Right lobe of liver (tissue), 6 donors: ENCODE measurements at places on chromosomes 6 and 20. TPM values are rescaled to one million over a fixed set of nuclear protein-coding genes. Genes with fewer than 3 reads are reported as not detected.
A peak's percentile ranks its signal among the peaks of the same experiment; 100 is the strongest.

Gene KCNQ5
- total RNA-seq: 0.04 TPM

Gene OXT
- 6.3 TPM for total RNA-seq

GRCh38 chr6:32554116-32554965 lies 24.3 kb upstream of the HLA-DRB5 start:
- no peak for DNase-seq

DNA sequence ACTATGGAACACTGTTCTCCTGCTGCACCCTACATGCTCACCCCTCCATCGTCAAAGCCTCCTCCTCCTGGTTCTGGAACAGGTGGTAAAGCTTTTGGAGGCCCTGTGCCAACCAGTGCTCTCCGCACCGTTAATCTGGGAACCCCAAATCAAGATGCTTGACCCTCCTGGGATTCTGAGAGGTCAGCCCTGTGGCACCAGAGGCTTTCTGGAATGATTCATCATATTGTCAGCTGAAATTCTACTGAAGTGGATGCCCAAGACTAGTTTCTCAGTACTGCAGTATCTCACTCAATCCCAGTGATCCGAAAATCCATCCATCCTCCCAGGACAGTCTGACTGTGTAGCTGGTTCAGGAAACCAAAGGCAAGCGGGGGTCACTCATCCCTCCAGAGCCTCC lies 92.7 kb downstream of the TRERF1 start:
- no peak for DNase-seq

- DNase-seq: no peak
Measured at GRCh38 chr20:61649105-61649859, 397.2 kb downstream of the CDH4 start.

DNA sequence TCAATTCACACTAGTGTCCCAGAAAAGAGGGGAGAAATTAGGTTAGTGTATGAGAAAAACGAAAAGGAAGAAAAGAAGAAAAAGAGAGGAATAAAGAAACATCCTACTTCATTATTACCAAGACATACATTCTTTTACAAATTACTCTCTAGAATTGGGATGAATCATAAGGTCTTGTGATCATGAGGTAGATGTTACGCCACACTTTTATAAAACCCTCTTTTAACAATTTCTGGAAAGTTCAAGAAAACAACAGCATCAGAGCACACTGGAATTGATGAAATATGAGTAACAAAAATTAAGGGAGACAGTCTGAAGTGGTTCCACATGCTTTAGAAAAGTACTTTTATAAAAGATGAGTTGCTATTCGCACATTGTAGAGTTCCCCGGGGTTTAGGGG lies 32.6 kb upstream of the NRSN1 start:
- no peak for DNase-seq

- DNase-seq: no peak
Measured at GRCh38 chr6:18501663-18502013, 114.5 kb downstream of the RNF144B start.

DNA sequence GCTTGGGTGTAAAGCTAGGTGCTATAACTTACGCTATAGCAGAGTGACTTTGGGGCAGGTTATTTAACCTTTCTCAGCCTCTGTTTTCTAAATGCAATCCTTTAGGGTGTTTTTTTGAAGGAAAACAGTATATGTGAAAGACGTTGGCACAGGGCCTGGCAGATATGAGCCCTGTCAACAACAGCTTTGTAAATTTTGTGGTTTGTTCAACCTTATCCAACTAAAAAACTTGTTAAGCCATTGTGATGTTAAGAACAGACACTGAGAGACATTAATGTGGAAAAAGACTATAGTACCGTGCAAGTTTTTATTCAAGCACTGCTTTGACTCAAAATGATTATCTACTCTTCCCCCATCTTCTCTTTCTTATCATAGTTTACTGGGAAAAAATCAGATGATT lies 8.2 kb downstream of the HECA start:
- no peak for DNase-seq

Gene FILIP1
- total RNA-seq: 0.95 TPM

- no peak for DNase-seq
Measured at GRCh38 chr6:25866011-25866410, 8.0 kb downstream of the SLC17A3 start.

GRCh38 chr6:53492860-53493634 lies 51.9 kb downstream of the GCLC start:
- DNase-seq: no peak

- no peak for DNase-seq
Measured at GRCh38 chr6:43786664-43787329, 16.8 kb downstream of the VEGFA start.

DNA sequence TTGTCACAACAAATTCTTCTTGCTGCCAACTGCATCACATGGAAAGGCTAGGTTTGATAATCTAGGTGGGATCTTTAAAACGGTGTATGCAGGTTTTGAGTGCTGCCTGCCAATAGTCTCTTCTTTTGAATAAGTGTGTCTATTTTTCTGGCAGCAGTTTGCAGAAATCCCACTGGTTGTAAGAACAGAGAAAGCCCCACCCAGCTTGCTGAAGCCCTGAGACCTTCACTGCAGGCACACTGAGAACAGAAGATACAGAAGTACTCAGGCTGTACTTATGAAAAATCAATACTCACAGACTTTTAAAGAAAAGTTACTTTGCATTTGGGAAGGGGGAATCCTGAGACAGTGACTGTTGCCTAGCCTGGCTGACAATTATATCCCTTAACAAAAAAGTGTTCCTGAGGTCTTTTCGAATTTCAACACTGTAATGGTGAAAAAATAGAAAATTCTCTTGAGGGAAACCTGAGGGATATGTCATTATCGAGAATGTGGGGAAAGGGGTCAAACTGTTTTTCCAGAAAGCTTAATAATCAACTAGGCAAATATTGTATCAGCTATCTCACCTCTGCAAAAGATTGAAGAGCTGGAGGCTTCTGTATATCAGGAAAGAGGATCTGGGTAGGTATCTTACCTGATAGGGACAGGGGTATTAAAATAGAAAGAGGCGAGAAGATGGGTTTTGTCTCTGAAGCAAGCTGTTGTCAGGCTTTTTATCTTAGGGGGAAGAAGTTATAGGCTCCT lies 199.9 kb downstream of the LRFN2 start:
- no peak for DNase-seq

DNA sequence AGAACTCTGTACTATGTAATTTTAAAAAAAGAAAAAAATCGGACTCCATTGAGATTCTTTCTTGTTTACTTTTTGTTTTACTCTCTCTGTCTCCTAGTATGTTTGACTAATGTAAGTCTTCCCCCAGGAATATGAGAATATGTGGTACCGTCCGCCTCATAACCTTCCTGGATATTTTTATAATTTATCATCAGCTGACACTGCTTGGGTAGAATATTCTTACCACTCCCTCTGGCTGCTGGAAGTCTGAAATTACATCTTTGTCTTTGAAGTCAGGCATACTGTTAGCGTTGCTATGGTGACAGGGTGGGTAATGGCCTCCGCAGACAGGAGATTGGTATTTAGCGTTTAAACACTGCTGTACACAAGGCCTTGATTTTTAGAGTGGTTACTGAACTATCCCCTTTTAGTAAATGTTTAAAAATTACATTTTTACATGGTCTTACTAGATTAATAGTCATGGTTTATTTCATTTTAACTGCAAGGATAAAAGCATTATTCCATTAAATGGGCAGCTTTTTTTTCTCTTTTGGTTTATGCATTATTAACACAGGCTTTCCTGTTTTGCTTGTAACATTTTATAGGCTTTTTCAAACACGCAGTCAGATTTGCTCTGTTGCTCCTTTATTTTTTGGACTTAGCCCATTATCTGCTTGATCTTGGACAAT lies 176.4 kb downstream of the ARID1B start:
- no peak for DNase-seq

DNA sequence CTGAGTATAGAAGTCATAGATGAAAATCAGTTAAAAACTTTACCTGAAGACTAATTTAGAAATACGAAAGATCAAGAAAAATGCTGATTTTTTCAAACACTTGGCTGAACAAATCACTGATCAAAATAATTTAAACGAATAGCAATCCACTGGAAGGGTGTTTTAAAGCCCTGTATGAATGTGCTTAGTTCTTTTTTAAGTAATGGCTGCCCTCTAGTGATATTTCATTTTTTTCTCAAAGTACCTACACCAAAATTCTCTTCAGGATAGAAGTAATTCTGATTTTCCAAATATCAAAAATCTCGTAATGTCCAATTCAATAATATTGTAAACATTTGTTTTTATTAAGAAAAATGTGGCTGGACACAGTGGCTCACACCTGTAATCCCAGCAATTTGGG lies 32.5 kb downstream of the AKAP7 start:
- no peak for DNase-seq

Gene SALL4
- total RNA-seq: 0.63 TPM

- DNase-seq: peak; percentile 80
Measured at GRCh38 chr20:63968928-63969760, 586 bp downstream of the ZNF512B start.
